ENCODE measurements at places on chromosomes 16 and 17. TPM values are rescaled to one million over a fixed set of nuclear protein-coding genes. Genes with fewer than 3 reads are reported as not detected.

DNA sequence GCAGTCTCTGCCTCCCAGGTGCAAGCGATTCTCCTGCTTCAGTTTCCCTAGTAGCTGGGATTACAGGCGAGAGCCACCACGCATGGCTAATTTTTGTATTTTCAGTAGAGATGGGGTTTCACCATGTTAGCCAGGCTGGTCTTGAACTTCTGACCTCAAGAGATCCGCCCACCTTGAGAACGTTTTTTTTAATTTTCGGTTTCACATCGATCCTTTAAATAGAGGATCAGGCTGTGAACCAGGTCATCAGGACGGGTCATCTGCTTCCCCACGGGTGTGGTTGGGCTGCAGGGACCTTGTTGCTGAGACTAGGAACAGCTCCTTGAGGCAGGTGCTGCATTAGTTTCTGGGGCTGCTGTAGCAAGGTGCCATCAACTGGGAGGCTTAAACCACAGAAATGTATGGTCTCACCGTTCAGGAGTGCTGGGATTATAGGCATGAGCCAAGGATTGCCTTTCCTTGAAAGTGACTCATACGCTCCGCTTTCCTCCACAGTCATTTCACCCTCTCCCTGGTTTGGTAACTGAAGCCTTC lies 7.9 kb upstream of the NAGPA start:
- peak; percentile 42 for DNase-seq

DNA sequence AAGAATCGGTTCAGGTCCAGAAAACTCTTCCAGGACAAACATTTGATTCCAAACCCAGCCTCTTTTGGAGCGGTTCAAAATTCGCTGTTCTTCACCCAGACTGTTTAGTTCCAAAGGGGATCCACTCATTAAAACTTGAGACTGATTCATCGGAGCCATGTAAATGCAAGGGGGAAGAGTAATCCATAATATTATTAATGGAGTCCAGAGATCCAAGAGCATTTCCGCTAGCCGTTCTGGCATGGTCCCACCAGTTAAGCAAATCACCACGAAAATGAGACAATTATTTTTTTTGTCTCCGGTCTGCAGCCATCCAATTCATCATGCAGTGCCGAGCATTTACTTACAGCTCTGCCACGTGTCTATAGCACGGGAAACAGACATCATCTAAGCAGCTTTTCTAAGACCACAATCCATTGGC lies 15.1 kb downstream of the CDH8 start:
- no peak for DNase-seq

DNA sequence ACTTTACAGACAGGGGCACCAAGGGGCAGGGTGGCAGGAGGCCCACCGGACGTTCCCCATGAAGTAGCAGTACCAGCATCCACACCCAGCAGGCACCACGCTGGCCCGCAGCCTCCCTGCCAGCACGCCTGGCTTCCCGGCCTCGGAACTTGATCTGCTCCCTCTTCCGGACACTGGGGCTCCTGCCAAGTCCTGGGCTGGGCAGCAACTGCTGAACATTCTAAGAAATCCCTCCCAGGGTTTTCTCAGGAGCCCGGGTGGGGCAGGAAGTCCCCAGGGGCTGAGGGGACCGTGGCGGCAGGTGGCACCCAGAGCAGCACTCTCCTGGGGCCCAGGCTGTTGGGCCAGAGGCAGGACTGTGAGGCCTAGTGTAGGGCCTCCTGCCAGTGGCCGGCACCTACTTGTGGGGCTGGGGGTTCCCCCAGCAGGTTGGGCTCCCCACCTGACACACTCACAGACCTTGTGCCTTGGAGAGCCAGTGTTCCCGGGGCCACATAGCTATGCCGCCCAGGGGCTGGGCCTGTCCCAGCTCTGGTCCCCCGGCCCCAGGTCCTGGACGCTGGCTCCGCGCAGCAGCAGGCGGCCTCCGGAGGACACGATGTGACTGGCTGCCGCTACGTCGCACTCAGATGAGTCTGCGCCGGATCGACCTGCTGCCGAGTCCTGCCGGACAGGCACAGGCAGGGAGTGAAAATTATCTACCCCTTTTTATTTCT lies 86.2 kb upstream of the CBX4 start:
- DNase-seq = peak; percentile 27

- DNase-seq = no peak
Measured at GRCh38 chr17:49760296-49760695, 3.6 kb downstream of the FAM117A start.

GRCh38 chr17:9529033-9529700 lies 46.5 kb downstream of the STX8 start:
- DNase-seq = peak; percentile 53

DNA sequence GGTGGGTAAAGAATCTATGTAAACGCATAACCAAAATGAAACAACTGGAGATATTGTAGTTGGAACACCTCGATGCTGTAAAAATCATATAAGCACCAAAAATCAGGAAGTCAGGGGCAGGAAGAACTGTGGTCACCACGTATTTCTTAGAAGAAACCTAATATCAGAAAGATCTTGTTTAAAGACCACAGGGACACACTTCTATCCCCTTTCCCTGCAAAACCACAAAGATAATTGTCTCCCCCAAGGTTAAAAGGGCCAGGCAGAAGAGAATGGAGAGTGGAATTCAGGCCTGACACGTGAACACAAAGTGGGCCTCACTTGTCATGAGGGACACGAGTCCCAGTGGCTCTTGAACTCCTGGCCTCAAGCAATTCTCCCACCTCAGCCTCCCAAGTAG lies 68.1 kb downstream of the GSG1L start:
- DNase-seq = no peak

- DNase-seq = no peak
Measured at GRCh38 chr17:79956853-79957252, 78.8 kb downstream of the TBC1D16 start.

TBC1D3C gene
- total RNA-seq = not detected

DNA sequence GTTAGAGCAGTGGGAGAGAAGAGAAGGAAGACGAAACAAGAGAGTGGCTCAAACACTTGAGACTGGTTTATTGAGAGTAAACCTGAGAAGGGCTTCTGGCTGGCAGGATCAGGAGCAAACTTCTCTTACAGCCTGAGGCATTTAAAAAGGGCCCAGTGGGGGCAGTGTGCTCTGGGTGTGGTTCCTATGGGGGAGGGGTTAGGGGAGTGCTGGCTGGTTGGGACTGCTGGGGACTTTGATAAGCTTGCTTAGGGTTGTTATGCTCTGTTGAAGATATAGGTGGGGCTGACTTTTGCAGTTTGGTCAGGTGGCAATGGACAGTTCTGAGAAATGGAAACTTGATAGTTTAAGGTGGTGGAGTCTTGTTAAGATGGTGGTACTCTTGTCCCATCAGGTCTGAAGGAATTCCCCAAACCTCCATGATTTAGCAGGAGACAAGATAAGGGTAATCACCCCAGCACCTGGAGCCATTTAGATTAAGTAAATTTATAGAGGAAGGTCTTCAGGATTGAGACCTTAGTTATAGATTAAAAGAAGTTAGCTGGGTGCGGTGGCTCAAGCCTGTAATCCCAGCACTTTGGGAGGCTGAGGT lies 79.3 kb downstream of the EMP2 start:
- no peak for DNase-seq

GRCh38 chr16:8645831-8646230 lies 24.3 kb downstream of the METTL22 start:
- DNase-seq = no peak

DNA sequence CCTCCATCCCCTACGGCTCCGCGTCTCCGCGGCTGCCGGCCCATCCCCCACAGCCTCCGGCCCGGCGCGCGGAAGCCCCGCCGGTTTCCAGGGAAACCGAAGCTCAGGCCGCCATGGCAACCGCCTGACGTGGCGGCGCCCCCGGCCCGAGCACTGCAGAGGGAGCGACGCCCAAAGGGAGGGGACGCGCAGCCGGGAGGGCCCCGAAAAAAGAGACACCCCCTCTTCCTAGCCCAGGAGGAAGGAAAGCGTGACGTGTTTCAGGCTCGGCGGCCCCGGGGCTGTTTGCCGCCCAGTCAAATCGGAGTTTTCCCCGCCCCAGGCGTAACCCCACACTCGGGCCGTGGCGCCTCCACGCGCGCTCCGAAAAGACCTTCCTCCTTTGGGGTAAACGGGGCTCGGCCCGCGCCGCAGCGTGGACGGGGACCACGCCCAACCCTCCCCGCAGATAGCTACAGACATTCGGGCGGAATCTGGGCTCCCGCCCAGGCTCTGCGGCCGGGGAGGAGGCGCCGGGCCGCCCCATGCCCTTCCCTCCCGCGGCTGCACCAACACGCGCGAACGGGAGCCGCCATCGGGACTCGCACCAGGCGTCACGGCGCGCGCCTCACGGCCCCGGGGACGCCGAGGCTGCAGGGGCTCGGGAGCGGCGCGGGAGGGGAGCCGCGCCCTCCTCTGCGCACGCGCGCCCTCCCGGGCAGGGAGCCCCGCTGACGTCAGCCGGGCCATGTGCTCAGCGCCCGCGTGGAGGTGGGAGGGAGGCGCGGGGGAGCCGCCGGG lies 7.5 kb downstream of the MNT start:
- peak; percentile 78 for DNase-seq

IST1 gene
- 172 TPM for total RNA-seq

DNA sequence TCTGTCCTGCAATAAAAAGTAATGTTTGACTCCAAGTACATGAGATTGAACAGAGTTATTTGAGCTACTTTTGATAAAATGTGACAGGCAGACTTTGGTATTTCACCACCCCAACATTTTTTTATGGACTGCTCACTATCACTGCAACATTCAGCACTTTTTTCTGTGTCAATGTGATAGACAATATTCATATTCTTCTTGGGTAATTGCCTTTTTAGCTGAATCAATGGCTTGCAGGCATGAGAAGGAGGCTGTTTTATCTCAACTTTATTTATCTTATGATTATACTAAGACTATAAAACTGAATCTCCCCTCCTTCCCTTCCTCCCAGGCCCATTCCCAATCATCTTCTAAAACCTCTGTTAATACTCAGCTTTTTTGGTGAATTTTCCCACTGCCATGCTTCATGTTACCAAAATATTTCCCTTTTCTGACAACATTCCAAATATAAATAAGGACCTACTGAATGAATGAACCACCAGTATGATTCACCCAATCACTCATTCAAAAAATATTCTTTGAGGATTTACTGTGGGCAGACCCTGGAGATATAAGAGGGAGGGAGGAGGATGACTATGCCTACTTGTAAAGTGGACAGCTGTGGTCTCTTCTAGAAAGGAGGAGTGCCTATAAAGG lies 67.6 kb downstream of the CDH13 start:
- peak; percentile 91 for DNase-seq

DNA sequence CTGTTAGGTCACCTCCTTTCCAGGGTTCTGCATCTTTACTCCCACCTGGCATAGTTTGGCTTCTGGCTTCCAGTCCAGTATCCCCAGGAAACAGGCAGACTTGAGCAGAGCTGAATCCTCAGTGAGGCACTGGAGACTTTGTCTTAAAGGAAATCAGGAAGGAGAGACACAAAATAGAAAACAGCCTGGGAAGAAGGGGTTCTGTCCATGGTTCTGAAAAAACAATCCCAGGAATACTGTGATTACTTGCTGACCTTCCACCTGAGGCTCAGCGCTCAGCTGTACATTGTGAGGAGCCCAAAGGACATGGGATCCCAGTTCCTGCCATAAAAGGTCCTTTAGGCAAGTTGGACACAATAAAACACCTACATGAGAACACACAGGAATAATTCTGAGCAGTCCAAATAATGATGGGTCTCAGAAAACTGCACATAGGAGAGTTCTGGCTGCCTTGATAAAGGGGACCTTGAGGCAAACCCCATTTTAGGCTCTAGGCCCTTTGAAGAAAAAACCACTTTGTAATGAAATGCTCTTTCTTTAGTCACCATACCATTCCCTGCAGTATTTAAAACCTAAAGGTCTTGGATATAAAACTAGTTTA lies 81.4 kb upstream of the CRHR1 start:
- peak; percentile 45 for DNase-seq

OR2C1 gene
- not detected for total RNA-seq

DNA sequence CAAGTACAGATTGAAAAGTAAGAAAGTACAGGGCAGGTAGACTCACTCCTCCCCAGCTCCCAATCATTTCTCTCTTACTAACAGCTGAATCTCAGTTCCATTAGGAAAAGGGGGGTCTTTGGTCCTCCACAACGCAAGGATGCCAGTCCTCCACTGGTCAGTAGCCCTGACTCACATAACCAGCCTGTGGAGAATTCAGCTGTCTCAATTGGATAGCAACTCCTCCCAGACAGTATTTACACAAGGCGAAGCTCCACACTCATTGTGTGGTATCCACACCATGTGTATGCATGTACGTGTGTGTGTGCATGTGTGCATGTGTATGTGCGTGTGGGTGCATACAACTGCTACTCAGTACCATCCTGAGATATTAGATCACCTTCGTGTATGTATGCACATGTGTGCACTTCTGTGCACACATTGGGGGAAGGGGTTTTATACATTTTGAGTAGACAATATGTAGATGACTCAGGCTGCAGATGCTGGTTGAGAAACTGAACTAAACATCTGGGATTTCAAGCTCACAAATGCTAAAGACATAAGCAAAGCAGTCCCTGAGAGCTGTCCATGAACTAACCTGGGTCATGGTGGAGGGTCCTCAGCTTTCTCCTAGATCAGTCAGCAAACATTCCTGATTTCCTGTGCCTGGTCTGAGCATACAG lies 240.1 kb downstream of the SLC39A11 start:
- DNase-seq = no peak

DNA sequence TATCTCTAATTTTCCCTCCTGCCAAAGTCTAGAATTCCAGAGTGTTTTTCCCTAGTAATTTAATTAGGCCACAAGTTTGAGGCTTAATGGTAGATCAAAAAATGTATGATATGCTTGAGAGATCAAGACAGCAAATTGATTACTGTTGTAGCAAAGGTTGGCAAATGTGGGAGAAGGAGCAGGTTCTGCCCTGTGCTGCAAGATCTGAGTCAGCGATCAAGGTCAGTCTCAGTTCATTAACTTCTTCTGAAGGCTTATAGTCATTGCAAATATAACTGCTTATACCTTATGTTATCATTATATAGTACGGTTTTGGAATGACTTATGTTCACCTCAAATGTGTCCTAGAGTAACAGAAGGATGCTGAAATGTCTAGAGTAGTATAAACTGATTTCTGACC lies 231.1 kb upstream of the TBX2 start:
- no peak for DNase-seq

DNA sequence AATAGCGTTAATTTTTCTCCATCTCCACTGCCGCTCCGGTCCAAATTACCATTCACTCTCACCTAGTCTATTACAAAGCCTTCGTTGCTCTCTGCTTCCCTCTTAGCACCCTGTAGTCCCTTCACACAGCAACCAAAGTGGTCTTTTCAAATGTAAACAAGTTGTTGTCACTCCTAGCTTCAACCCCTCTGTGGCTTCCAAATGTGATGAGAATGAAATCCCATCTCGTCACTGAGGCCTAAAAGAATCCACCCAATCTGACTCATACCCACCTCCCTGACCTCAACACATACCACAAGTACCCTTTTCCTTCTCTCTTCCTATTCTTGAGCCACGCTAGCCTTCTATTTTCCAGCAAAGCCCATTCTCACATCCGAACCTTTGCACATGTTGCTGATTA lies 2.2 kb upstream of the PELP1 start:
- no peak for DNase-seq

GP1BA gene
- not detected for total RNA-seq
